ENCODE measurements at places on chromosomes 1 and 21.

GRCh38 chr1:33055210-33056008 lies 18.7 kb upstream of the AK2 start:
- peak; percentile 8 for DNase-seq

DNA sequence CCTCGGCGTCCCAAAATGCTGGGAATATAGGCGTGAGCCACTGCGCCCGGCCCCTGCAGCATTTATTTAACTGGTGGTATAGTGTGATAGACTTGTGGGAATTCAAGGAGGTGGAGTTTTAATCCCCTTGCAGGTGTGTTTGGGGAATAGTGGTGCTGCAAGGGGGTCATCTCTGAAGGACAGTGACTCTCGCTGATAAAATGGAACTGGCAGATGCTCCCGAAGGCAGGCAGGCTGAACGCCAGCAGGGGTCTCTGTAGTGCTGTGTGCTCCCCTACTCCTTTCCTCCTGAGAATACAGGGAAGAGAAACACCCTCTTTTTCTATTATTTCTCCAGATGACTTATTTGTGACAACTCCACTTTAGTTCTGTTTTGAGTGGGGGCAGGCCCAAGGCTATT lies 4.0 kb downstream of the OSCP1 start:
- no peak for DNase-seq

DNA sequence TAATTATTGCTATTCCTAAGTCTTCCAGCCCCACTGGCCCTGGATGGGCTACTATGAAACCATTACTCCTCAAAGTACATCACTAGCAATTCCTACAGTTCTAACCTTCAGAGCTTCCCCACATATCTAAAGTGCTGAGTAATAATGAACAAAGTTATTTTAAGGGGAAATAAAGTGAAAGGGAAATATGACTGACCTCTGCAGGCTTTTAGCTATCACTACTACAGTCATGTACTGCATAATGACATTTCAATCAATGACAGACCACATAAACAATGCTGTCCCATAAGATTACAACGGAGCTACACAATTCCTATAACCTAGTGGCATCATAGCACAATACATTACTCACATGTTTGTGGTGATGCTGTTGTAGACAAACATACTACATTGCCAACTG lies 32.5 kb upstream of the ASPM start:
- no peak for DNase-seq

DNA sequence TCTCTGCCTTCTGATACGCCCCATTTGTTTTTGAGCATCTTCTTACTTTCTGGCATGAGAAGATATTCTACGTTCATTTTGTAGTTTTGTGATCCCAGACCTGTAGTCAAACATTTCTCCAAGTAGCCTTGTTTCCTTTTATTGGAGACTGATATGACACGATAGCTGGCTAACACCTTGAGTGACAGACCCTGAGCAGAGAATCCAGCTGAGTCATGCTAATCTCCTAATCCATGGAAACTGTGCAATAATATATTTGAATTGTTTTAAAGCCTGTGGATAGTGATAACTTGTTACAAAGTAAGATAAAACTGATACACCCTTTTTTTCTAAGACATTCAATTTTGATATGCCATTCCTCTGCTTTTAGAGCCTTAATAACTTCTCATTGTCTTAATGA lies 1.2 kb upstream of the IFI44L start:
- DNase-seq = no peak

- DNase-seq = no peak
These were observed 32.9 kb downstream of the CD58 start for GRCh38 chr1:116537898-116538297.

GRCh38 chr1:10591010-10591409 lies 116.3 kb downstream of the PEX14 start:
- no peak for DNase-seq

Measured in stimulated activated CD4-positive, alpha-beta T cell treated with anti-CD3 and anti-CD28 coated beads, Interleukin-15, amount 100 ng/mL, for 48 hours (primary cell).